Thoracic aorta (tissue), 2 donors: ENCODE measurements at places on chromosomes 1 and 21. TPM values are rescaled to one million over a fixed set of nuclear protein-coding genes. Genes with fewer than 3 reads are reported as not detected.

DNA sequence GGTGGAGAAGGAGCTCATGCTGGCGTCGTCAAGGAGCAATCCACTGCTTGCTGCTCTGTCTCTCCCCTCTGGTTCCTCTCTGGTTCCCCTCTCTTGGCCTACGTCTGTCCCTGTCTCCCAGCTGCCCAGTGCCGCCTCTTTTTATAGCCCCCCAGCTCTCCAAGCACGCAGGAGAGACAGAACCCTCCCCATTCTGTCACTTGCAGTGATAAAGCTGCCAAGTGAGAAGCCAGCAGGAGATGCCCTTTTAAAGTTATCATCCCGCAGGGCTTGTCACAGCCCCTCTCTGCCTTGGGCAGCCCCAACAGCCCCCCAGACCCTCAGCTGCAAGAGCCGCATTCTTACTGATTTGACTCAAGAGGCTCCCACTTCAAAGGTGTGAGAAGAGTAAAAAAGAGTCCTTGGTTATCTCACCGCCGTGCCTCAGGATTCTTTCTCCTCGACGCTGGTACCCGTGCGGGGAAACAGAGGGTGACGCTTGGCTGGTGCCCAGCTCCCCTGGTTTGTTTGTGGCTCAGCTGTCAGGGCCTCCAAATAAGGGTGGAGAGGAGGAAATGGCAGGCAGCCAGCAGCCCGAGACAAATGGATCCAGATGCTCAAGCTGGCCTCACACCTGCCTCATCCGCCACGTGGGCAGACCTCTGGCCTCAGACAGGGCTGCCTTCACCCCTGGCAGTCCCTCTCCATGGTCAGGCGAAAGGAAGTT, at the start of gene NPPA:
Gene NPPA (minus strand): TSS at position 117 of the 706 bp plus-strand sequence. CDS start 99 bp downstream, at position 18.
- H3K4me1 ChIP-seq = no peaks in the 10 kb centered on the region
- H3K36me3 ChIP-seq = peaks cover 19% of the 10 kb centered on the region
- H3K4me3 ChIP-seq = no peak within 1 kb of the TSS
- no peak for DNase-seq

DNA sequence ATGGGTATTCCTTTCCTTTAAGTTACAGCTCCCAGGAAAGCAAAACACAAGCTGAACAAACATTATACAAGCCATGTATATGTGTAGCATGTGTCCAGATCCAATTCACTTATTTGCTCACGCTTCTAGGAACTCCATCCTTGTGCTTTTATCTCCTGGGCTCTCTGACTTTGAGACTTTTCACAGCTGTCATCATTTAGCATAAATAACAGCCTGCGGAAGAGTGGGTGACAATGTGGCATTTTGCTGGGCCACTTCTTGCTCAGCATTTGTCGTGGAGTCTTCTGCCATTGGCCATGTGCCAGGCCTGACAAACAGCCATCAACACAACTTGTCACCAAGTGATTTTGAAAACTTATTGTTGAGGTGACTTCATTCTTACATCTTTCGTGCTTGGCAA, 164.3 kb downstream of the KIF26B start:
- no peak overlapping the region for H3K4me3 ChIP-seq
- DNase-seq = no peak
- no peak overlapping the region for H3K27ac ChIP-seq
- no peaks in the 10 kb centered on the region for H3K27me3 ChIP-seq
- no peaks in the 10 kb centered on the region for H3K4me1 ChIP-seq

- H3K27me3 ChIP-seq = no peaks in the 10 kb centered on the region
- DNase-seq = no peak
- H3K4me3 ChIP-seq = no peak overlapping the region
- H3K27ac ChIP-seq = no peak overlapping the region
Measured at GRCh38 chr1:165420655-165421054, 24.3 kb downstream of the RXRG start.

Gene RGS8
- not detected for total RNA-seq

GRCh38 chr1:188706742-188707141, 1770.9 kb downstream of the BRINP3 start:
- H3K4me1 ChIP-seq = no peaks in the 10 kb centered on the region
- no peak for DNase-seq
- H3K27me3 ChIP-seq = no peaks in the 10 kb centered on the region
- H3K4me3 ChIP-seq = no peak overlapping the region
- no peak overlapping the region for H3K27ac ChIP-seq

Gene KRTCAP2
- 112 TPM for total RNA-seq

Gene CELA3A
- total RNA-seq = 2.0 TPM

Gene RAD54L
- 0.68 TPM for total RNA-seq

Gene PDZK1
- 7.4 TPM for total RNA-seq

Gene F5
- total RNA-seq = 0.85 TPM

DNA sequence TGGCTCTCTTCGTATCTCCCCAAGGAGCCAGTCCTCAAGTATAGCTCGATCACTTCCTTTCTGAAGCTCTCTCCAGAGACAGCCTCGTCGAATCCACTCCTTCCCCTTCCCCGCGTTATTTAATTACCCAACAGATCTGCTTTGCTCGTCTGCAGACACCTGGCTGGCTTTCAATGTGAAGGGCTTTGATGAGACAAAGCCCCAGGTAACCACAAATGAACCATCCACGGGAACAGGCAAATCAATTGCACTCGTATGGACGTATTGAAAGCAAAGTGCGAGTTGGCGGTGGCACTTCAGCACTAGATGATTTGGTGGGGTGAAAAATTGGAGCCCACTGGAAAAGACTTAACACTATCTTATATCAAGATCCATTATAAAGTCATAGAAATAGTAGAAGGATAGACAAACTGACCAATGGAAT, 364 bp upstream of the BCAR3 start:
- DNase-seq = no peak
- peaks cover 15% of the 10 kb centered on the region for H3K4me1 ChIP-seq
- H3K27me3 ChIP-seq = no peaks in the 10 kb centered on the region
- H3K36me3 ChIP-seq = no peaks in the 10 kb centered on the region
- H3K27ac ChIP-seq = peak overlapping the region; percentile 83

DNA sequence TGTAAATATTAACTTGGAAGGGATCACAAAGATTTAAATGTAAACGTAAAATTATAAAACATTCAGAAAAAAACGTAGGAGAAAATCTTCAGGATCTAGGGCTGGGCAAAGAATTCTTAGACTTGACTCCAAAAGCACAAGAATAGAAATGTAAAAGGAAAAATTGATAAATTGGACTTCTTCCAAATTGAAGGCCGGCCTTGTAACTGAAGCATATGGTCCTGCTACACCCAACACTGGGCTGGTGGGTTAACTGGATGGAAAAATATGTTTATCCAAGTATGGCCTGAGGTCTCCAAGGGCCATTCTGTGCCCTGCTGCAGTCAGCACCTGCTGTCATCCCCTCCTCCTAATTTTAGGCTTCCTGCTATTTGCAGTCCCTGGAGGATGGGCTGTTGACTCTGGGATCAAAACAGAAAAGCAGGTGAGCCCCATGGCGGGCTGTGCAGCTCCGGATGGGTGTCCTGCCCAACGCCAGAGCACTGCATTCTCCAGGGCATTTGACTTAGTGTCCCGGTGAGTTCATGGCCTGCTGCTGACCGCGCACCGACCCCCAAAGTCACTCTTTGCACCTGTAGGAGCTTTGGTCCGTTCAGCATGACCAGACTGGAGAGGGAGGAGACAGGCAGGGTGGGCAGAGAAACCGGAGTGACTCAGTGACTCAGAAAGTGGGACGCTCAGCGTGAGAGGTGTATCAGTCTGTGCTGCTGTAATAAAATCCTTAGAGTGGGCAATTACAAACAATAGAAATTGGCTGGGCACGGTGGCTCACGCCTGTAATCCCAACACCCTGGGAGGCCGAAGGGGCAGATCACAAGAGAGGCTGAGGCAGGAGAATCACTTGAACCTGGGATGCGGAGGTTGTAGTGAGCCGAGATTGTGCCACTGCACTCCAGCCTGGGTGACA, 6.1 kb upstream of the AIRE start:
- H3K36me3 ChIP-seq = no peaks in the 10 kb centered on the region
- no peak overlapping the region for H3K27ac ChIP-seq
- no peak for DNase-seq
- H3K4me1 ChIP-seq = no peaks in the 10 kb centered on the region
- no peak overlapping the region for H3K4me3 ChIP-seq

GRCh38 chr1:117783606-117784396, 145.6 kb downstream of the GDAP2 start:
- H3K4me1 ChIP-seq = no peaks in the 10 kb centered on the region
- DNase-seq = no peak
- H3K36me3 ChIP-seq = no peaks in the 10 kb centered on the region
- H3K4me3 ChIP-seq = no peak overlapping the region
- no peak overlapping the region for H3K27ac ChIP-seq

DNA sequence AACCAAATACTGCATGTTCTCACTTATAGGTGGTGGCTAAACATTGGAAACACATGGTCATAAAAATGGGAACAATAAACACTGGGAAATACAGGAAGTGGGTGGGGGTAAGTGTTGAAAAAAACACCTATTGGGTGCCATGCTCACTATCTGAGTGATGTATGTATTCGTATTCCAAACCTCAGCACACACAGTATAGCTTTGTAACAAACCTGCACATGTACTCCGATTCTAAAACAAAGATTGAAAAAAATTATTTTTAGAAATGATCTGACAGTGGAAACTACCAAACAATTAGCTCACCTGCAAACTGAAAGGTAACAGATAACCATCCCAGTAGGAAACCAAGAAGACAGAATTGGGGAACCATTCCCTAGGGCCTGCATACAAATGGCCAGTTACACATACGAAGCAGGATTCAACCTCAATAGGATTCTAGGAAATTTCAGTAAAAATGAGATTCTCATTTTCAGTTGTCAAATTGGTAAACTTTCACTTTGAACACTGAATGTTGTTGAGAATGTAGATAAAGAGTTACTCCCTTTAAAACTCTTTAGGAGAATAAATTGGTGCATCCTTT, 88.1 kb upstream of the LRRC8D start:
- H3K36me3 ChIP-seq = no peaks in the 10 kb centered on the region
- no peaks in the 10 kb centered on the region for H3K27me3 ChIP-seq
- no peaks in the 10 kb centered on the region for H3K4me1 ChIP-seq
- H3K27ac ChIP-seq = no peak overlapping the region
- DNase-seq = no peak
- H3K4me3 ChIP-seq = no peak overlapping the region

Gene GBP5
- 7.3 TPM for total RNA-seq

Gene UTS2
- not detected for total RNA-seq

DNA sequence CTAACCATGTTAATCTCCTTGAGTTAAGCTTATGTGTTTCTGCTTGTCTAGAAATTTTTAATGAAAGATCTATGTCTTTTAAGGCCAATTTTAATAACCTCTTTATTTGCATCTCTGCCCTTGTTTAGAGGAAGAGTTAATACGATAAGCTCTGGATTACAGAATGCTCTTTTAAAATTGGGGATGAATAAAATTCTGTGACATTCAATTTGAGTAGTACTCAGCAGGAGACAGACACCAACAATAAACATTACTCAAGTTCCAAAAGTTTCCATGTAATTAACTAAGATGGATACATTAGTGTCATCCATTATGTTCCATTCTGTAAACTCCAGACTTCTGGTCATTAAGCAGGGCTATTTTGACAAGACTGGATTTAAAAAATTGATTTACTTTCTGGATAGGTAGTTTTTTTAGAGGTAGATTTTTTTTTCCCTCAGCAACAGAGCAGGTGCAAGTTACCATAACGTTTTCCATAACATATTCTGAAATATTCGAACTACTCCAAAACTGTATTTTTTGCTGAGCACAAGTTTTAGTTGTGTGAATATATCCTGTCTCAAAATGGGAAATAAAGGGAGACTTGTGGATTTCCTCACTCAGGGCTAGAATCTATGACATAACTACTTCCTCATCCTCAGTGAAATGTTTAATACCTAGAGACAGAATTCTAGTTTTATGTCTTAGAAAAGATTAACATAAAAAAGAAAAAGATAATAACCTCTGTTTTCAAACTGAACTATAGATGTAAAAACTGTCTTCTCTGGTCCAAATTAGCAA, 221.7 kb downstream of the NEGR1 start:
- H3K4me1 ChIP-seq = no peaks in the 10 kb centered on the region
- H3K36me3 ChIP-seq = no peaks in the 10 kb centered on the region
- H3K27me3 ChIP-seq = no peaks in the 10 kb centered on the region

Gene KISS1
- not detected for total RNA-seq

Gene TMCO4
- total RNA-seq = 33.2 TPM

Gene SELENON
- 48.6 TPM for total RNA-seq

Gene TMCC2
- total RNA-seq = 8.9 TPM

Gene SMIM11
- 0.41 TPM for total RNA-seq

GRCh38 chr1:173862769-173863223, 5.0 kb downstream of the GAS5 start:
- no peak overlapping the region for H3K27ac ChIP-seq
- no peak overlapping the region for H3K4me3 ChIP-seq
- H3K27me3 ChIP-seq = no peaks in the 10 kb centered on the region
- DNase-seq = no peak

- peaks cover 4% of the 10 kb centered on the region for H3K36me3 ChIP-seq
- no peak overlapping the region for H3K4me3 ChIP-seq
- no peak overlapping the region for H3K27ac ChIP-seq
- peaks cover 42% of the 10 kb centered on the region for H3K4me1 ChIP-seq
Measured at GRCh38 chr1:235317168-235317567, 10.8 kb downstream of the ARID4B start.

Gene LRRN2
- total RNA-seq = 0.63 TPM

DNA sequence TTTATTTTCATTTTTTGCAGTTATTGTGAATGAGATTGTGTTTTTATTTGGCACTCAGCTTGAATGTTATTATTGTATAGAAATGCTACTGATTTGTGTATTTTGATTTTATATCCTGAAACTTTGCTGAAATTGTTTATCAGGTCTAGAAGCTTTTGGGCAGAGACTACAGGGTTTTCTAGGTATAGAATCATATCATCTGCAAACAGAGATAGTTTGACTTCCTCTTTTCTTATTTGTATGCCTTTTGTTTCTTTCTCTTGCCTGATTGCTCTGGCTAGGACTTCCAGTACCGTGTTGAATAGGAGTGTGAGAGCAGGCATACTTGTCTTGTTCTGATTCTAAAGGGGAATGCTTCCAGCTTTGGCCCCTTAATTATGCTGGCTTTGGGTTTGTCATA, 27.3 kb downstream of the ZNF691 start:
- no peak for DNase-seq
- no peaks in the 10 kb centered on the region for H3K36me3 ChIP-seq
- no peak overlapping the region for H3K4me3 ChIP-seq
- H3K27ac ChIP-seq = no peak overlapping the region

DNA sequence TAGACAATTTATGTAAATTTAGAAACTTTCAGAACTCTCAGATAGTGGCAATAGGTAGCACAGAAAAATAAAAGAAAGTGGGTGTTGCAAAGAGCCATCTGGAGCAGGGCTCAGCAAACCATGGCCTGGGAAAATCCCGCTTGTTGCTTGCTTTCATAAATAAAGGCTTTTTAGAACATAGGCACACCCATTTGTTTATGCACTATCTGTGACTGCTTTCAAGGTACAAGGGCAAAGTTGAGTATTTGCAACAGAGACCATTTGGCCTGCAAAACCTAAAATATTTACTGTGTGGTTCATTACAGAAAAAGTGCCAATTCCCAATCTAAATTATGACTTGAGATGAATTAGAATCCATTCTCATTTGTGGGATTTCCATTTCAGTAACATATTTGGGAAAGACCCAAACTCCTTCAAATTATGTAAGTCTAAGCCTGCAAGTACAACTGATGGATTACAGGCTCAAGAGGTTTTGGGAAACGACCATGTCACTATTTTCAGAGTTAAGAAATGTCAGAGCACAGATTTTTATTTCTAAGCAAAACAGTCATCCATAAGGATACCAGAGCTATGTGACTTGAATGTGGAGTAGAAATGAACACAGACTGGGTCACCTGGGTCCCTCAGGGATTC, 43.5 kb upstream of the DPT start:
- H3K27me3 ChIP-seq = no peaks in the 10 kb centered on the region
- no peak overlapping the region for H3K27ac ChIP-seq
- DNase-seq = no peak
- no peaks in the 10 kb centered on the region for H3K36me3 ChIP-seq

Gene CERS2
- 102 TPM for total RNA-seq

Gene CD53
- 60.9 TPM for total RNA-seq
